GM23248 (cell line): ENCODE measurements at places on chromosomes 1 and 21. TPM values are rescaled to one million over a fixed set of nuclear protein-coding genes. Genes with fewer than 3 reads are reported as not detected.
A peak's percentile ranks its signal among the peaks of the same experiment; 100 is the strongest.

Gene KRTAP19-8
- total RNA-seq: not detected in 2 replicates

GRCh38 chr1:19481826-19482398 lies 3.4 kb downstream of the CAPZB start:
- H3K4me3 ChIP-seq: peak overlapping the region; percentile 91
- H3K36me3 ChIP-seq: no peaks in the 10 kb centered on the region; the same call in 1 of the 2 replicates
- no peaks in the 10 kb centered on the region for H3K27me3 ChIP-seq
- no peak for DNase-seq

GRCh38 chr1:226268421-226269124 lies 40.4 kb downstream of the LIN9 start:
- peak; percentile 69 for DNase-seq
- no peaks in the 10 kb centered on the region for H3K36me3 ChIP-seq
- no peaks in the 10 kb centered on the region for H3K27me3 ChIP-seq
- peaks cover 10% of the 10 kb centered on the region; the same call in 1 of the 2 replicates for H3K4me1 ChIP-seq
- H3K27ac ChIP-seq: no peak overlapping the region

Gene C8B
- not detected in 2 replicates for total RNA-seq

GRCh38 chr1:36182734-36183133 lies 26.8 kb downstream of the MAP7D1 start:
- H3K27ac ChIP-seq: no peak overlapping the region
- no peak overlapping the region for H3K4me3 ChIP-seq
- peaks cover 6% of the 10 kb centered on the region for H3K4me1 ChIP-seq
- H3K27me3 ChIP-seq: no peaks in the 10 kb centered on the region

Gene ROR1
- total RNA-seq: 12.0 and 20.9 TPM in 2 replicates

GRCh38 chr1:210731193-210731592 lies 402.5 kb downstream of the HHAT start:
- H3K36me3 ChIP-seq: no peaks in the 10 kb centered on the region
- no peak overlapping the region for H3K27ac ChIP-seq
- H3K4me1 ChIP-seq: no peaks in the 10 kb centered on the region
- H3K4me3 ChIP-seq: no peak overlapping the region
- no peaks in the 10 kb centered on the region for H3K27me3 ChIP-seq

Gene S100A11
- 460 and 612 TPM in 2 replicates for total RNA-seq
